T-helper 2 cell (primary cell): ENCODE measurements at places on chromosomes 7 and 10.

DNA sequence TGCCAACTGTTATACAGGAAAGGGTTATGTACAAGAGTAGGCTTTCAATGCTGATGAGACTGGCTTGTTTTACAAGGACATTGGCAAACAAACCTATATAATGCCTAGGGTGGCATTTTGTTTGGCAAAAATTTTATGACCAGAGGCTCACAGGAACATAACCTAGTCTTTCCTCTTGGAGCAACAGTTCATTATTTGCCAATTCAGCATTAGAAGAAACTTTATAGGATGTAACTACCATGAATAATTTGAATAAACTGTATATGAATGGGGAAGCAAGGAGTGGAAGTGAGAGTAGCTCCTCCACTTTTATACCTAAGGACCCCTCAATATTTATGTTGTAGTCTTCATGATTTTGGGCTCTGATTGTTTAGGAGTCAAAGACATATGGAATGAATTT, 103.9 kb upstream of the WAC start:
- DNase-seq = no peak

- DNase-seq = no peak
Observed at GRCh38 chr10:109126541-109126940, 796.8 kb downstream of the XPNPEP1 start.

DNA sequence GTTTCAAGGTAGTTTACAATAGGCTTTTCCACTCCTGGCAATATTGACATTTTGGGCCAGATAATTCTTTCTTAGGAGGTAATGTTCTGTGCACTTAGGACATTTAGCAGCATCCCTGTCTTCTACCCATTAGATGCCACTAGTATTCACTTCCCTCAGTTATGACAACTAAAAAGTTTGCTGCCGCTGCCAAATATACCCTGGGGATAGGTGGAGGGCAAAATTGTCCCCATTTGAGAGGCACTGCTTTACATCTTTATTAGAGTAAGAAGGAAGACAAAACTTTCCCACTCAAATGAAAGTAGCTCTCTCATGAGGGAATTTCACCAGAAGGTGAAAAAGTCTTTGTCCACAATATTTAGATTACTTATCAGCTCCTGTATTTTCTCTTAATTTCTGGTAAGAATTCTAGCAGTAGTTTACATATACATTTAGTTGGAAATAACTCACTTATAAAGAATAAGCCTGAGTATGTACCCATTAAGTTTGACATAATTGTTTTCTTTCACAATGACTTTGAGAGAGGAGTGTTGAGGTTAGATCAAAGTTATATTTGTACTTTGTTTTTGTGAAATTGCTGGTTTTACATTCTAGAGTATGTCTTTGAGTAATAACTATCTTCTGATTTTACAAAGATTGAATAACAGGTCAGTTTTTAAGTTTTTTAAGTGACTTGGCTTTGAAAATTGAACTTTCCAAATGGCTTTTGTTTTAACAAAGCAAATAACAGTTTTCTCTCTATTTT, 46.0 kb downstream of the HELLS start:
- DNase-seq = no peak

- DNase-seq = no peak
Observed at GRCh38 chr7:31058122-31058521, 6.0 kb downstream of the ADCYAP1R1 start.

GRCh38 chr10:30535677-30536076, 93.9 kb downstream of the LYZL2 start:
- no peak for DNase-seq

- DNase-seq = no peak
Observed at GRCh38 chr10:86753638-86754434, 2.6 kb upstream of the BMPR1A start.

GRCh38 chr7:117217106-117218035, 105.5 kb downstream of the WNT2 start:
- no peak for DNase-seq

GRCh38 chr7:102814025-102814471, 65.2 kb downstream of the FAM185A start:
- DNase-seq = no peak
